ENCODE measurements at places on chromosomes 12 and 14.

DNA sequence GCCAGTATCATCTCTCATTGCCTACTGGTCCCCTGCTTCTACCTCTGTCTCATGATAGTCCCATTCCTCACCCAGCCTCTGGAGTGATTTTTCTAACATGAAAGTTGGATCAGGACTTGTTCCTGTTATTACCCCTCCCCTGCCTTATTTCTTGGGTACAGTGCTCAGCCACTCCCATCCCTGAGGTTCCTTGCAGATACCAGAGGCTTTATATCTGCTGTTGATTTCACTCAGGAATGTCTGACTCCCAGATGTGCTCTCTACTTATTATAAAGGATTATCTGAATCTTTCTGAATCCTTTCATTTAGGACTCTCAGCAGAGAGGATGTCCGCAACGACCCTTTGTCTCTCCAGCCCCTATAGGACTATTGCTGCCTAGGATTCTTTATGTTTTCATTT is 111.2 kb downstream of the LRRK2 start:
- ATAC-seq, result no peak

DNA sequence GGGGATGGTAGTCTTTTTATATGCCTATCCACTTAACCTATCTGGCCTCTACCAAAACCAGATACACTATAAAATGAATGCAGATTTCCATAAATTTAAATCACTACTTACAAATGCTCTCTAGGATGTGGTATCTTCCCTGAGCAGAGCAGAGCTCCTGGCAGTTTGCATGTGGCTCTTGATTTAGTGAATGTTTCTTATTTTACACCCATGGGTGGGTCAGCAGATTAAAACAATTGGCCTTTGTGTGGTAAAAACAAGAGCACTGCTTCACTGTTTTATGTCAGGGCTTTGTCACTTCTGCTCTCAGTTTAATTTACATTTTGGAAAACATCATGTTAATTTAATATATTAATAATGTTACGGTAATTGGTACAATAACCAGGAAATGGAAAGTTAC is 5.5 kb downstream of the TAS2R19 start:
- ATAC-seq, result peak; percentile 50

DNA sequence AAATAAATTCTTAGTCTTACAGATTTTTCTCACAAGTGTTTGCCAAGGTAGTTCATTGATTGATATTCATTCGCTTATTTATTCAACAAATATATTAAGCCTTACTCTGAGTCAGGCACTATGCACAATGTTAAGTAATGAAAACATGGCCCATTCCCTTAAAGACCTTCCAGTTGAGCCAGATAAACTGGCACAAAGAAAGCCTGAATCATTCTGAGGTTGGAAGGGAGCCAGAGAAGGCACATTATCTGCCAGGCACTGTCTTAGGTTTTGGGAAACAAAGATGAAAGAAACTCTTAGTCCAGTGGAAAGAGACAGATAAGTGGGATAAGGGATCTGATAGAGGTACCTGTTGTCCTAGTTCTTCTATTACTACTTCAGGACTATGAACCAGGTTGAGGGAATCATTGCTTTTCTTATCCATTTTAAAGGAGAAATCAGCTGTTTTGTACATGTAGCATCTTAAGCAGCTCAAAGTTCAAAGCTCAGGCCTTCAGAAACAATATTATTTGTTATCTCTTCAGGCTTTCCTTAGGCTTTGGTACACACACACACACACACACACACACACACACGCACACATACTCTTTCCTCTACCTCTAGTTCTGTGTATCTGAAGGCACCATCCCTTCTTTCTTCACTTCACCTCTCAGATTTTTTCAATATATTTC is 27.0 kb downstream of the PDE6H start:
- no peak for ATAC-seq

- peak; percentile 37 for ATAC-seq
Observed at GRCh38 chr12:66423266-66423665, 121.0 kb downstream of the HELB start.

GRCh38 chr12:92814584-92814983 is 111.8 kb downstream of the PLEKHG7 start:
- no peak for ATAC-seq

DNA sequence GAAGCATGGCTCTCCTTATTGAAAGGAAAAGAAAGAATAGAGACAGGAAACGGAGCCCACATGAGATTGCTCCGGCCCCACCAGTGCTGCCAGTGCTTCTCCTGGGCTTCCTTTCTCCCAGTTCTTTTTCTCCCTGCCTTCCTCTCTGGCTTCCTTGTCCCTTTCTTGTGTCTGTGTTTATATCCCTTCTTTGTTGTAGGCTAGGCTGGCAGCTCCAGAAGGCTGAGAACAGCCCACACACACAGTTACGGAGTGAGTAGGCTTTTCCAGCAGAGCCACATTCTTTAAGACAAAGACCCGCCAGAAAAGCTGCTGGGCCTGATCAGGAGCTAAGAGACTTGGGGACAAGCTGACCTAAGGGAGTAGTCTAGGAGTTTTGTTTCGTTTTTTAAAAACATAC is 13.0 kb downstream of the CIPC start:
- ATAC-seq, result no peak

- ATAC-seq, result no peak
Observed at GRCh38 chr14:63678536-63678935, 36.9 kb upstream of the WDR89 start.

DNA sequence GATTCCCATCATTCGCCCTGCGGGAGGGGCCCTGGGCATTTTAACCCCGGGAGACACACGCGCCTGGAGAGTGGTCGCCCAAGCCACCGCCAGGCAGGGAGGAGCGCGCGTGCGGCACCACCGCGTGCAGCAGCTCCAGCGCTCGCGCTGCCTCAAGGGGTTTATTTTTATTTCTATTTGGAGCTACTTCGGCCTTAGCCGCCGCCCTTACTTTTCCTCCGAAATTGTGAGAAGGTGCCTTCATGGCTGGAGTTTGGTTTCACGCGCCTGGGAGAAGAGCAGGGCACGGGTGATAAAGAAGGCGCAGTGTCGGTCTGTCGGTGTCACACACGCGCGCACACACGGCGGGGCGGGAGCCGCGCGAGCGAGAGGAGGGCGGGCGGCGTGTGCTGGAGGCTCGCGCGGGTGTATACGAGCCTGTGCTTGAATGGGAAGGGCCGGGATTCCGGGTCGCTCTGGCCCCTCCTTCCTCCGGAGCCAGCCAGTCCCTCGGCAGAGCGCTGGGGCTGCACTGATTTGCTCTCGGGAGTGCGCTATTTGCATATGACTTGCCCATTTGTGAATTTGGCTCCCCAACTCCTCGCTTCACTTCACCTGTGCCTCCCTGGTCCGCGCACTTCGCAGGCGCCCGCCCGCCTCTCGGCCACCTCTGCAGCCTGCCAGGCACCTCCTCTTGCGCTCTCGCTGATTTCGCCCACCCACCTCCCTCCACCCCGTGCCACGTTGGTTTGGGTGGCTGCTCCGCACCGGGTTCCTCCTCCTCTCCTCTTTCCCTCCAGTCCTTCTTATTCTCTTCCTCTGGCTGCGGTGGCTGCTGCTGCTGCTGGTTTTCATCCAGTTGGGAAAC is 932.3 kb downstream of the DIO2 start:
- ATAC-seq, result peak; percentile 99

- ATAC-seq, result no peak
Observed at GRCh38 chr12:120642121-120642520, 1.7 kb downstream of the CABP1 start.

- ATAC-seq, result no peak
Observed at GRCh38 chr14:94343238-94344005, 20.3 kb upstream of the SERPINA6 start.

DNA sequence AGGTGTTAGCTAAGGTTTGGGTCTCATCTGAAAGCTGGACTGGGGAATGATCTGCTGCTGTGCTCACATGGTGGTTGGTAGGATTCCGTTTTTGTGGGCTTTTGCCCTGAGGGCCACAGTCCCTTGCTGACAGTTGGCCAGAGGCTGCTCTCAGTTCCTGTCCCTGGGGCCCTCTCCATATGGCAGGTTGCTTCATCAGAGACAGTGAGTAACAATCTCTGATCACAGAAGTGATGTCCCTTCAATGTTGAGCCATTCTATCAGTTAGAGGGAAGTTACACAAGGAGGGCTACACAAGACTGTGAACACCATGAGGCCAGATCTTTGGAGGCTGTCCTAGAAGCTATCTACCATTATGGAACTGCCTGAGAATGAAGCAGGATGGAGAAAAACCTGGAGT is 137.2 kb downstream of the AACS start:
- ATAC-seq, result no peak

DNA sequence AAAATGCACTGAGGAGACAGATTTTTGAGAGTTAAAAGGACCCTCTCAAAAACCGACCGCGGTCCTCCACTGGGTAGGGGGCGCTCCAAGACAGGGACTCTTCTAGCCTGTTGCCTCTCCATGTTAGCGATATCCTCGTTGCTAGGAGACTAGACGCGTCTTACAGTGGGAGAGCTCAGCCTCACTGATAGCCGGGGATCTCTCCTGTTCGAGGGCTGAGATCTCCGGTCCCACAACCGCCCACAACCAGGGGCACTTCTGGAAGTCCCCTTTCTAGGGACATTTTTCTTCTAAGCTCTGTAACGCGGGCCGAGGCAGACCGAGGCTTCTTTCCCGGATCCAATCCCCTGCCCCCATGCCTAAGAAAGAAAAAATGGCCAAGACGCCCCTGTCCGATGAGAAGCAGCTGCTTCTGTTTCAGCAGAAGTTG is 21.3 kb downstream of the FKBP11 start:
- peak; percentile 93 for ATAC-seq

DNA sequence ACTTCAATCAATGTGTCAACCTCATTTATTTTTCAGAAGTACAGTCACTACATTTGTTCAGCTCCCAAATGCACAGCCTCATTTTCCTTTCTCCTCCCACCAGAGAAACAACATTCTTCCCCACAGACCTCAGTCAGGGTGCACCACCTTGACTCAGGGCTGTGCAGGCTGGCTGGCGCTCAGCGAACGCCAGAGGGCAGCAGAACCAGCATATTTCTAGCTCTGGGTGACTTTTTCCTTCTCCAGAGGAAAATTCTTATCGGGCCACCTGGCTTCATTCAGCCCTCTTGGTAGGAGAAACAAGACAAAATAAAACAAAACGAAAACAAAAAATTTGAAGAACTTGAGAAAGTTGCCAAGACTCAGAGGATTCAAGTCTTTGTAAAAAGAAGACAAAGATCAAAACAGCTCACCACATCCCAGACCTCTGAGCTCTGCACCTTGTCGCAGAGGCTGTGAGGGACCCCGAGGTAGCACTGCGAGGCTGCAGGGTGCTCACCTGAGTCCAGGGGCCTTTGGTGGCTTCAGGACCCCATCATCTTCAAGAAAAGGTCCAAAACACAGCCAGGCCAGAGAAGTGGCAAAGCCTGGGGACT is 33.7 kb downstream of the PAH start:
- peak; percentile 79 for ATAC-seq

DNA sequence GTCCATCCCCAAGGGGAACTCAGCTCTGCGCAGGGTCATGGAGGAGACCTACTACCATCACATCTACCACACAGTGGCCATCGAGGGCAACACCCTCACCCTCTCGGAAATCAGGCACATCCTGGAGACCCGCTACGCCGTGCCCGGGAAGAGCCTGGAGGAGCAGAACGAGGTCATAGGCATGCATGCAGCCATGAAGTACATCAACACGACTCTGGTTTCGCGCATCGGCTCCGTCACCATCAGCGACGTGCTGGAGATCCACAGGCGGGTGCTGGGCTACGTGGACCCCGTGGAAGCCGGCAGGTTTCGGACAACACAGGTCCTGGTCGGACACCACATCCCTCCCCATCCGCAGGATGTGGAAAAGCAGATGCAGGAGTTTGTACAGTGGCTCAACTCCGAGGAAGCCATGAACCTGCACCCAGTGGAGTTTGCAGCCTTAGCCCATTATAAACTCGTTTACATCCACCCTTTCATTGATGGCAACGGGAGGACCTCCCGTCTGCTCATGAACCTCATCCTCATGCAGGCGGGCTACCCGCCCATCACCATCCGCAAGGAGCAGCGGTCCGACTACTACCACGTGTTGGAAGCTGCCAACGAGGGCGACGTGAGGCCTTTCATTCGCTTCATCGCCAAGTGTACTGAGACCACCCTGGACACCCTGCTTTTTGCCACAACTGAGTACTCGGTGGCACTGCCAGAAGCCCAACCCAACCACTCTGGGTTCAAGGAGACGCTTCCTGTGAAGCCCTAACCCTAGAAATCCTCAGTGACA is 3.8 kb downstream of the FICD start:
- ATAC-seq, result no peak

DNA sequence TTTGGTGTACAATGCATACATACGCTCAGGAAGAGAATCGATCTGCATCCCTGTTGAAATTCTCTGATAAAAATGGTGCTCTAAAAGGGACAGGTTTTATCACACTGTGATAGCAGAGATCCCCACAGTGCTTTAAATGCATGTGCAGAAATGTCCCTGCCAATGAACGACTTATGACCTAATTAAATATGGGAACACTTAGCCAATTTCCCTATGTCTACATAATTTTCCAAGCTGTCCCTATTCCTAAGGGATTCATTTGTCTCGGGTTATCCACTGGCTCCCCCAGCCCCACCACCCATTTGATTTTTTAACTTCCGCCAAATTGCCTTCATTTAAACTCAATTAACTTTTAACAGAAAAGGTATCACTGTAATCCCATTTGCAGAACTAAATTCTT is 284.6 kb downstream of the TMEM132D start:
- no peak for ATAC-seq

GRCh38 chr14:102819176-102819628 is 42.0 kb downstream of the TRAF3 start:
- ATAC-seq, result peak; percentile 60

DNA sequence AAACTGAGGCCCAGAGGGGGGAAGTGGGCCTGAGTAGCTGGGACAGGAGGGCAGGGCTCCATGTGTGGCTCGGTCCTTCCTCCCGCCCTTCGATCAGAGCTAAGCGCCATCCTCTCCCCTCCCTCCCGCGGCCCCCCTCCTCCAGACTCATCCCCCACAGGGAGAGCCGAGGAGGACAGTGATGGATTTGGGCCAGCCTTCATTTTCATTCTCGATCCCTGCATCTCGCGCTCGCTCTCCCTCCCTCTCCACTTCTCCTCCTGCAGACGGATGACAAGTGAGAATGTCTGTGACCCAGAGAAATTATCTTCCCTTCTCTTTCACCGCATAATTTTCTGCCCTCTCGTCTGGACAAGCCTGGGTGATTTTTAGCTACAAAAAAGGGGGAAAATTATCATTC is 183.3 kb downstream of the RBM19 start:
- ATAC-seq, result peak; percentile 98

- no peak for ATAC-seq
Observed at GRCh38 chr14:96893966-96894622, 96.9 kb downstream of the VRK1 start.

GRCh38 chr12:94961256-94961824 is 42.2 kb downstream of the NDUFA12 start:
- peak; percentile 88 for ATAC-seq

GRCh38 chr14:70036665-70037064 is 152.1 kb downstream of the SLC8A3 start:
- no peak for ATAC-seq

DNA sequence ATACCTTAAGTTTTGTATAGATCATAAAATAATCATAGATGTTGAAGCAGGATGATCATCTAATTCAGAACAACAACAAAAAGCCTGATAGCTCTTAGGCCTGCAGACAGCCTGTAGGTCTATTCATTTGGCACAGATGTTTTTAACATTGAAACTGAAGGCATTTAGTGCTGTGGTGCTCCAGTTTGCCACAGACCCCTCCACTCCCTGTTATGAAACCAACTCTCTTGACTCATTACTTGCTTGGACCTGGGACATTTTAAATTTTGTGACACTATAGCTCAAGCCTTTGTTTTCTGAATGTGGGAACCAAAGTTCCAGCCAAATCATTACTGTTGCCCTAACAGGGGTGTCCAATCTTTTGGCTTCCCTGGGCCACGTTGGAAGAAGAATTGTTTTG is 9.1 kb downstream of the PRKCH start:
- ATAC-seq, result no peak

GRCh38 chr12:119788786-119789185 is 88.3 kb downstream of the CIT start:
- peak; percentile 59 for ATAC-seq

GRCh38 chr12:54611715-54612149 is 23.0 kb downstream of the LACRT start:
- ATAC-seq, result peak; percentile 91

Measured in motor neuron (in vitro differentiated cells).